Mesangial cell (primary cell): ENCODE measurements at places on chromosomes 13 and 19. TPM values are rescaled to one million over a fixed set of nuclear protein-coding genes. Genes with fewer than 3 reads are reported as not detected.

NXNL1 gene
- total RNA-seq: not detected in 2 replicates

GJB2 gene
- total RNA-seq: 4.9 and 8.5 TPM in 2 replicates

LGALS7B gene
- total RNA-seq: 3.5 TPM in 1 of 2 replicates, not detected in the other

OR4F17 gene
- not detected in 2 replicates for total RNA-seq

GGACT gene
- 3.9 and 15.2 TPM in 2 replicates for total RNA-seq

MAP4K1 gene
- 0.25 and 0.33 TPM in 2 replicates for total RNA-seq

ZNF486 gene
- 6.2 and 9.1 TPM in 2 replicates for total RNA-seq

CPB2 gene
- total RNA-seq: not detected in 2 replicates

ZNF154 gene
- 0.98 and 2.2 TPM in 2 replicates for total RNA-seq

MPHOSPH8 gene
- total RNA-seq: 7.5 and 8.7 TPM in 2 replicates

ZNF865 gene
- 4.6 and 12.7 TPM in 2 replicates for total RNA-seq

IGFL3 gene
- total RNA-seq: 0.76 TPM in 1 of 2 replicates, not detected in the other

SLC7A9 gene
- not detected in 2 replicates for total RNA-seq

CCL25 gene
- not detected in 2 replicates for total RNA-seq

TEX29 gene
- not detected in 2 replicates for total RNA-seq

ZNF30 gene
- total RNA-seq: 1.5 and 2.0 TPM in 2 replicates

N4BP2L2 gene
- 18.3 and 23.2 TPM in 2 replicates for total RNA-seq

SWSAP1 gene
- 1.6 and 4.2 TPM in 2 replicates for total RNA-seq

LRRC8E gene
- total RNA-seq: 12.9 and 24.2 TPM in 2 replicates

CGB2 gene
- total RNA-seq: 3.9 TPM in 1 of 2 replicates, not detected in the other

APC2 gene
- total RNA-seq: 0.98 and 1.0 TPM in 2 replicates

MATK gene
- 0.13 TPM in 1 of 2 replicates, not detected in the other for total RNA-seq

SHISA7 gene
- total RNA-seq: under 0.01 TPM in 1 of 2 replicates, not detected in the other

OVOL3 gene
- not detected in 2 replicates for total RNA-seq

NLRP5 gene
- not detected in 2 replicates for total RNA-seq

CNMD gene
- total RNA-seq: not detected in 2 replicates

SPC24 gene
- total RNA-seq: 7.4 and 71.4 TPM in 2 replicates

NLRP4 gene
- total RNA-seq: not detected in 2 replicates

NLRP9 gene
- not detected in 2 replicates for total RNA-seq

C1QTNF9 gene
- total RNA-seq: not detected in 2 replicates

ZNF729 gene
- not detected in 2 replicates for total RNA-seq

MISP3 gene
- total RNA-seq: 0.49 and 3.3 TPM in 2 replicates

VAV1 gene
- total RNA-seq: 0.13 TPM in 1 of 2 replicates, not detected in the other

EEF2 gene
- 2,051 and 3,385 TPM in 2 replicates for total RNA-seq

GIPC3 gene
- total RNA-seq: 0.49 and 0.89 TPM in 2 replicates

ANKRD24 gene
- total RNA-seq: under 0.01 and 0.51 TPM in 2 replicates

GRIK5 gene
- total RNA-seq: 1.1 and 5.6 TPM in 2 replicates

ZNF550 gene
- 2.8 and 3.9 TPM in 2 replicates for total RNA-seq

SUPT5H gene
- 75.0 and 75.4 TPM in 2 replicates for total RNA-seq

ADAT3 gene
- total RNA-seq: 7.0 and 8.6 TPM in 2 replicates

UNC13A gene
- 0.16 and 0.25 TPM in 2 replicates for total RNA-seq

CD22 gene
- total RNA-seq: 1.1 TPM in 1 of 2 replicates, not detected in the other

GJA3 gene
- 0.49 and 0.51 TPM in 2 replicates for total RNA-seq

RYR1 gene
- total RNA-seq: under 0.01 and 0.13 TPM in 2 replicates

ITGBL1 gene
- 1.5 and 2.6 TPM in 2 replicates for total RNA-seq

KIRREL2 gene
- under 0.01 and 0.16 TPM in 2 replicates for total RNA-seq

CYP2F1 gene
- total RNA-seq: not detected in 2 replicates

ATP4B gene
- total RNA-seq: not detected in 2 replicates

ZNF566 gene
- total RNA-seq: 3.9 and 7.5 TPM in 2 replicates

TSC22D1 gene
- 34.7 and 233 TPM in 2 replicates for total RNA-seq

MBD3L2 gene
- not detected in 2 replicates for total RNA-seq

ZNF763 gene
- 0.33 and 0.89 TPM in 2 replicates for total RNA-seq

LIN7B gene
- 6.4 and 8.9 TPM in 2 replicates for total RNA-seq
